GDM1 (cell line): ENCODE measurements at places on chromosomes 2 and 18.
A peak's percentile ranks its signal among the peaks of the same experiment; 100 is the strongest.

- no peak for DNase-seq
These were observed 1.4 kb upstream of the PLCL1 start for GRCh38 chr2:197803033-197803444.

DNA sequence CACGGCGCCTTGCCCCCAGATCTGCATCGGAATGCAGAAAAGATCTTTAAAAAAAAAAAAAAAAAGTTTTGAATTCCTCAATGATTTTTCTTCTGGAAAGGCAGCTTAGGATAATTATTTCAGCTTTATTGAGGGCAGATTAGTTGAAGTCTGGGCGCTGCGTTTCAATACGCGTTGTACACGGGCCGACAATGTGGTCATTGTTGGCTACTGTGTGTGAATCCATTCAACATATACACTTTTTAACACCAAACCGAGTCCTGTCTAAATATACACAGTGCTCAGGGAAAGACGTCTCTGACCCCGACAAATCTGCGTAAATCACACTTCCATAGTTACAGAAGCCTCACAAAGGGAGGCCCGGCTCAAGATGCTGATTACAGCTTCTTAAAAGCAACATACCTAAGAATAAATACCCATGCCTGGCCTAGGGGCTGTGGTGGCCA lies 1.4 kb upstream of the SIX3 start:
- no peak for DNase-seq

DNA sequence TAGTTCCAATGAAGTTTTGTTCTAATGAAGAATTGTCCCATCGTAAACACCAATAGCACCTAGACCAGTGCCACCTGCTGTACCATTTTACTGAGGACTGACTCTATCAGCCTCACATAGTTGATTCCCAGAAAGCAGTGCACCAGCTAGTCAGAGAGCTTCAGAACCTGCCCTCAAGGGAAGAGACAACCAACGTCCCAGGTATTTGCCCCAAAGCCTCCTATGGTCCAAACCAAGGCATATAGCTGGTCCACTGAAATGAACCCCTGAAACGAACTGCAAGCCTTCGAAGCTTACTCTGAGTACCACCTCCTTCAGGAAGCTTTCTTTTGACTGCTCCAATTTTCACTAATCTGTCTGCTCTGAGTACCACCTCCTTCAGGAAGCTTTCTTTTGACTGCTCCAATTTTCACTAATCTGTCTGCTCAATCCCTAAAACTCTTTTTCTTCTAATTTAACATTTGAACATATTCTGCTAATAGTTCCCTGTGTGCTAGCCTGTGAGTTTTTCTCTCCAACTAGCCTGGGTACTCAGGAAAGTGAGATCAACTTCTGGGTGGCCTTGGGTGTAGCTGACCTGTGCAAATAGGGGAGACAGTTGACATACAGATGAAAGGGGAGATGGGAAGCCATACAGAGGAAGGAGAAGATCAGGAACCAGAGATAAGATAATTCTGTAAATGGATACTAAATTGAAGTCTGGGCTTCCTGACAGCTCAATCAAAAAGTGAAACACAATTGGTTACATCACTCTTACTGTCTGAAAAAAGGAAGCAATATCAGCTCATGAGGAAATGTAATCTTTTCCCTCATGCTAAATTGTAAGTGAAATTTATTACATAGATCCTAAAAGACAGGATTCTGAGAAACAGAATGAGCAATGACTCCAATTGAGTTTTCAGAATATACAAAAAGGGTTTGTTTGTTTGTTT lies 33.5 kb upstream of the EML4 start:
- DNase-seq, result no peak

- no peak for DNase-seq
These were observed 88.9 kb downstream of the PXDN start for GRCh38 chr2:1655461-1655860.

- no peak for DNase-seq
These were observed 1501.6 kb upstream of the SLC39A10 start for GRCh38 chr2:194155431-194155830.

GRCh38 chr2:171895786-171896185 lies 1.7 kb upstream of the SLC25A12 start:
- no peak for DNase-seq

DNA sequence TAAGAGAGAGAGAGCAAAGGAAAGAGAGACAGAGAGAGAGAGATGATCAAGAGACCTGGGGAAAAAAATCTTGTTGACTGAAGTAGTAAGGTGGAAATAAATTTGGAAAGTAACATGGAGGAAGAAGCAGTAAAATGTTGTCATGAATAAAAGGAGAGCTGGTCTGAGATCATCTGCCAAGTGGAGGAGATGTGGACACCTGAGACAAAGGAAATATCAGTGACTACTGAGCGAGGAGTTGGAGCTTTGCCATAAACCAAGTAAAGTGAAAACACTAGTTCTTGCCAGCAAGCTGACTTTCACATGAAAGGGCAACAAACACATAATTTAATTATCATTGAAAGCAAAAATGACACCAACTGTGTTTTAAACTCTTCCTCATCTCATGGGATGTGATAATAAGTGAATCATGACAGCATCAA lies 49.0 kb upstream of the DSG1 start:
- no peak for DNase-seq

- DNase-seq, result no peak
These were observed 50.9 kb upstream of the PLB1 start for GRCh38 chr2:28444956-28445355.

DNA sequence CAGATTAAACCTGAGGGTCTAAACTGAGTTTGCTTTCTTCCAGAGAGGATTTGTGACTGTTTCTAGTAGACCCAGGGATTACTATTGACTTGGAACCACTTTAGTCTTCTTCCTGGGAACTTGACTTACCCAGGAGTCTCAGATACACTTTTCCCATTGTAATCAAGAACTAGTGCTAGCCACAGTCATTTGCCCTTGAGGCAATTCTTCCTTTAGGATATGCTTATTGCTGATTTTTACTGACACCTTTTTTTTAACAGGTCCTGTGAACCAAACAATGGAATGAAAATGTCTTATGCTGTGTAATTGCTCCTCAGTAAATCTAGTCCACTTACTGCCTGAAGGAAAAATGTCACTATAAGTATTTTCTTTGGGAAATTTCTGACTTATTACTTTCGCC lies 78.3 kb downstream of the TAF4B start:
- no peak for DNase-seq

- no peak for DNase-seq
These were observed 1010.9 kb upstream of the NXPH2 start for GRCh38 chr2:139790807-139791752.

DNA sequence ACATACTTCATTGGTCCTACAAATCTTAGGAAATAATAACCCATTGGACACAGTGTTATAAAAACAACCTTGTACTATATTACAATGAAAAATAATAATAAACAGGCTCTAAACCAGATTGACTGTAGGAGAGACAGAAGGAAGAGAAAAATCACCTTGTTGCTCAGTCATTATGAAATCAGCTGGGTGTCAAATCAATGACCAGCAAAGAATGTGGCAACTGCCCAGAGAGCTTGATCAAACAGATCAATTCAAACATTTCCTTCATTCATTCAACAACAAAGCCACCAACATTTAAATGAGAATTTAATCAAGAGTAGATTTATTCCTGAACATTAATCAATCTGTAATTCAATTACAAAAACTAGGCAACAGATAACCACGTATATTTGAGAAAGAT lies 671.9 kb upstream of the CHAC2 start:
- DNase-seq, result no peak

DNA sequence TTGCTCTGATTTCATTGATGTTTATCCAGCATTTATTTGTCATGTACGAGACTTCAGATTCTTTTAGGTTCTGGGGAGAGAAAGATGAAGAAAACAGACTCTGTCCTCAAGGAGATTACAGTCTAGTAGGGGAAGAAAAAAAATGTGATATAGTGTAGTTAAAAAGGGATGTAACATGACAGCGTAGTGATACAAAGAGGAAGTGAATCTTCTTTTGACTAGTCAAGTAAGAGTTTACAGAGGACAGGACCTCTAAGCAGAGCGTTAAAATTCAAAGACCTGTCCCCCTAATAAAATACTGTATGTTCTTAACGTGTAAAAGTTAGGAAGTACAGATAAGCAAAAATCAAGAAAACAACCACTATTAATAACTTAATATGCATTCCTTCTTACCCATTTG lies 47.7 kb downstream of the NCOA1 start:
- DNase-seq, result no peak

DNA sequence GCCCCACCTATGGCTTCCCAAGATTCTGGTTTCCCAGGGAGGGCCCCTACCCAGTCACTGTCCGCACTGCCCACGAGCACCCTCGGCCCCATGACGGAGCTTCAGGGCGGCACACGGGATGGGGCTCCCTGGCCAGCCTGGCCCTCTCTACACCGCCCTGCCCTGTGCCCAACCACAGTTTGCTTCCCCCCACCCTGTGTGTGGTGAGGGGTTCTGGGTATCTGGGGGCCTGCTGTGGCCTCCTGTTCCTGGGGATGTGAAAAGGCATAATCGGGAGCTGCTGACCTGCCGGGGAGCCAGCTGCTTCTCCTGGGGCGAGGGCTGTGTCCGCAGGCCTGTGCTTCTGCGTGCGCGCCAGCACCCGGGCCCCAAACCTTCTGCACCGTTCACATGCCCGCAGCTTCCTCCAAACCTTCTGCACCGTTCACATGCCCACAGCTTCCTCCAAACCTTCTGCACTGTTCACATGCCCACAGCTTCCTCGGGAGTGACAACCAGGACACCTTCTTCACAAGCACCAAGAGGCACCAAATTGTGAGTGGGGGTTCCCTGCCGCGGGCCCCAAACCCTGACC lies 12.4 kb downstream of the ANO7 start:
- peak; percentile 84 for DNase-seq

DNA sequence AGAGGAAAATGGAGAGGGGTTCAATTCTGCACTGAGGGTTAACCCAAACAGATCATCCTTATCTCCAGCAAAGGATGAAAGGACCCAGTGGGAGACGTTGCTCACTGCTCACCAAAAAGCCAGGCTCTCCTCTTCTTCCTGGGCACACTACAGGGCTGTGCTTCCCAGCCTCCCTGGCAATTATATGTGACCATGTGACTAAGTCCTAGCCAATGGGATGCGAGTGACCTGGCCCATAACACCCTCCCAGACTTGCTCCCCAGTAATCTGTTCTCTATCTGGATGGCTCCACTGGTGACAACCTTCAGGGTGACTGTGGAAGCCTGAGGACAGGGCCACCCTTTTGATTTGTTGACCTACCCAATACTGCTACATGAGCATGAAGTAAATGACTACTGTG lies 10.9 kb upstream of the PRKCE start:
- DNase-seq, result no peak

GRCh38 chr2:231168460-231169139 lies 29.8 kb upstream of the ARMC9 start:
- DNase-seq, result no peak

DNA sequence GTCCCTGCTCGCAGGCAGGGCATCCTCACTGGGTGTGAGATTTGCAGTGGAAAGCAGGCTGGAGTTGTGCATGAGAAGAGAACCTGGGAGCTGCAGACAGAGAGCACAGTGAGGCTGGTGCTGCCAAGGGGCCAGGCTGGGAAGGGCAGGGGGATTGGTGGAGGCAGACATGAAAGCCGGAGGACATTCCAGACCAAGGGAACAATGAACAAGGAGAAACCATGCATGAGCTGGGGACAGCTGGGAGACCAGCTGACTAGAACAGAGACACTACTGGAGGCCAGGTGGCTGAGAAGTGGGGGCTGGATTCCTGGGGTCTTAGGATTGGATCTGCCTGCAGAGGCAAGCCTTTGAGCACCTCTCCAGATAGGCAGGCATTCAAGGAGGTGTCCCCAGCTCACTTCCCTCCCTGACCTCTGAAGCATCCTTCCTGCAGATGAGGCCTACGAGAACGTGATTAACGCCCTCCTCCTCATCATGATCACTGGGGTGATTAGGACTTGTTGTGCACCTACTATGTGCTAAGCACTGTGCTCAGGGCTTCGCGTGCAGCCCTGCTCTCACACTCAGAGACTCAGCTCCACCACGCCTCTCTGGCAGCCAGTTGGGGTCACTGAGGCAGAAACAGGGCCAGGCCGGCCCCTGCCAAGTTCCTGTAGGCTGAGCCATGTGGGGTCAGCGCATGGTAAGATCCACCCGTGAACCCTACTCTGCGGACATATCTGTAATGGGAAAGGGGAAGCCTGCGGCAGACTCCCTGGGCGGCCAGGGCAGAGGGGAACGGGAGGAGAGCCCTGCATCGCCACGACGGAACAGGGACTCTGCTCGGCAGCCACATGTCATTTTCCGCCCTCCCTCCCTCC lies 74.8 kb upstream of the SLC66A3 start:
- no peak for DNase-seq

- no peak for DNase-seq
These were observed 264.7 kb downstream of the PTH2R start for GRCh38 chr2:208671284-208671683.

DNA sequence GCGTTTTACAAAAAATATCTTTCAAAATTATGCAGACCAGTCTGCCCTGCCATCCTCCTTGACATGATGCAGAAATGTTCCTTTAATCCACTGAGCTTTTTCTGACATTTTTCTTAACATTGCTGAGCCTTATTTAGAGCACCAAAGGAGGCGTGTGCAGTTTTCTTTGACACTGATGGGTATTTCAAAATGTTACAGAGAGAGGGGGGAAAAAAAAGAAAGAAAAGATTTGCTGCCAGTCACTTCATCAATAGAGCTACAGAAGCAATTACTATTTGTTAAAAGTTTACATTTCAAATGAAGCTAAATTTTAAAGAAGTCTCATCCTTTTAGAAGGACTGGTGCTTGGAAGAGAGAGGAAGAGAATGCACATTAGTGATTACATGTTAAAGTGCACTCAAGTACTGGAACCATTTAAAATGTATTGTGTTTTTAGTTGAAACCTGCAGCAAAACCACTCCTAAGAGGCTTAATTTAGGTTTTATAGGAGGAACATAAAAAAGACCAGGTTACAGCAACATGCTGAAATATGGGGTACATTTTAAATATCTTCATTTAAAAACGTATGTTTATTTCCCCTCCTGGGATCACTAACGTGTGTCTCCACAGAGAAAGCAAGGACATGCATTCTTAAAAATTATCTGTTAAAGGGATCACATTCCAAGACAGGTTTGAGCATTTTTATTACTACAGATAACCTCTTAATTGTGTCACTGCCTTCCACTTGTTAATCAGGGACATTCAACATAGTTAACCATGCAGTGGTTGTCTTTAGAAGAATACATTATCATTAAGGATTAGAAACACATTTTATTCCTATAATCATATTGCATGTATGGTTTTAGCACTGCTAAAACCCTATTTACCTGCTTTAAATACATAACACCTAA lies 258.4 kb downstream of the MEIS1 start:
- no peak for DNase-seq

DNA sequence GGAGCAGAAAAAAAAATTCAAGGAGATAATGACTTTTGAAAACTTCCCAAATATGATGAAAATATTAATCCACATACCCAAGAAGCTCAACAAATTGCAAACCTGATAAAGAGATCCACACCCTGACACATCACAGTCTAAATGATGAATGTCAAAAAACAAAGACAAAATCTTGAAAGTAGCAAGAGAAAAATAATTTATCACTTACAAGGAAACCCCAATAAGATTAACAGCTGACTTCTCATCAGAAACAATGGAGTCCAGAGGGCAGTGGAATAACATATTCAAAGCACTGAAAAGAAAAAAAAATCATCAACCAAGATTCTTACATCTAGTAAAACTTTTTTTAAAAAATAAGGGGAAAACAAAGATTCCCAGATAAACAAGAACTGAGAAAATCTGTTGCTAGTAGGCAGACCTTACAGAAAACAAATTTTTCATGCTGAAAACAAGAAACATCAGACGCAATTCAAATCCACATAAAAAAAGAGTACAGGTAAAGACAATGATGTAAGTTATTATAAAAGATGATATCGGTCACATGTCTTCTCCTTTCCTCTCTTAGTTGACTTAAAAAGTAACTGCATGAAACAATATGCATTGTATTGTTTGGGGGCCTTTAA lies 21.3 kb downstream of the SLC66A2 start:
- no peak for DNase-seq
